ENCODE measurements at places on chromosomes 4 and X.

GRCh38 chrX:16212024-16212423, 44.7 kb downstream of the MAGEB17 start:
- DNase-seq = no peak

DNA sequence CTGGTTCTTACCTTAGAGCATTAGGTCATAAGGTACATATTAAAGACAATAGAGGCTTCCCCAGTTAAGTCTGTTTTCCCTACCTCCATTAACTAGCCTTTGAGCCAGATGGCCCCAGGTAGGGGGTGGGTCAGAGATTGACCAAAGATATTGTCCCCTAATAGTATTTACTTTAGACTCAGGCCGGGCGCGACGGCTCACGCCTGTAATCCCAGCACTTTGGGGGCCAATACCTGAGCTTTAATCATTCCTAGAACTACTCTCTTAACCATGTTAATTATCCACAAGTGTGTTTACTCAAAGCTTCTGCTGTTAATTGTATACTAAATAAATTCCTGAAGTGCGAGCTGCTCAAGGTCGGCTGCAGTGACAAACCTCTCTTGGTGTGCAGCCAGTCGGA, 28.0 kb upstream of the AMBN start:
- DNase-seq = no peak

- no peak for DNase-seq
Observed at GRCh38 chr4:52585379-52585778, 73.7 kb downstream of the USP46 start.

DNA sequence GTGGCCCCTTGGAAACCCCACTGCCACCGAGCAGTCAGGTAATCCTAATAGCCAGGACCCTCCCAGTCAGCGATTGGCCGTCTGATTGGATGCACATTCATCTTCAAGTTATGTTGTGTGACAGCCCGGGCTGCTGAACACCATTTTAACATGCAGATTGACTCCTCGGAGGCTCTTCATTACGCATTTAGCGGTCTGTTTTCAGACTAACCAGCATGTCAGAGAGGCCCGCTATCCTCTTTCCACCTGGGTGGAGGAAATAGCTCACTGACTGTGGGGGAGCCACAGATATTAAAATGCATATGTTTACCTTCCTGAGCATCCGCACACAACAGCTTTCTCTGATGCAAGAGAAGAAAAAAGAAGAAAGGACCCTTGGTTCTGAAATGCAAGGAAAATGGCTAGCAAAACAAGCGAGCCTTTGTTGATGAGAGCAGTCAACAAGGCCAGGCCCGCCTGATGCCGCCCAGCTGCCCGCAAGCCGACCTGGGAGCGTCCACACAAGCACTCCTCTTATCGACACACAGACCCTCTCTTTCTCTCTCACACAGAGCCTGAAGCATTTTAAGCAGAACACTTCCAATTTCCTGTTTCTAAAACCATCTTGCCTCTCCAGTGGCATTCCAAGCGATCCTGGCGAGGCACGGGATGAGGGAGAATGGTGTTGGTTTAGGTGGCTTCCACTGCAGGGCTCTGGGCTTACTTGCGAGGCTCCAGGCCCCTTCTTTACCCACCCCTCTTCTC, 118.3 kb downstream of the MGST2 start:
- no peak for DNase-seq

- DNase-seq = peak; percentile 63
Observed at GRCh38 chrX:40107291-40108161, 9.8 kb upstream of the BCOR start.

Measured in COR-L47 (cell line).